ENCODE measurements at places on chromosomes 12 and 14.

DNA sequence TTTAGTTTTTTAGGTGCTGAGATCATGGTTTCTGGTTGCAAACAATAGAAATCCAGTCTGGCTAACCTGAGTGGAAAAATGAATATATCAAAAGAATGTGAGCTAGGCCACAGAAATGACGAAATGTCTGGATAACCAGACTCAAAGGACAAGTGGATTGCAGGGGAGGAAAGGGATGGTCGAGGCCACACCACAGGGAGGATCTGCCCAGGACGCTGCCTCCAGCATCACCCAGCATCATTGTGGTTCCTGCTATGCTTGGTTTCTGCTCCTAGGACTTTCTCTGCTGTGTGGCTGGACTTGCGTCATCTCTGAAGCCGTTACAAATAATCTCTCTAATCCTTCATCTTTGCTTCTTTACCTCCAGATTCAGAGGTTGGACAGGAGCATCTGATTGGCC is 80.4 kb downstream of the TTC8 start:
- no peak overlapping the region for H3K27ac ChIP-seq
- DNase-seq: no peak
- no peaks in the 10 kb centered on the region for H3K27me3 ChIP-seq
- no peaks in the 10 kb centered on the region for H3K4me1 ChIP-seq
- H3K36me3 ChIP-seq: no peaks in the 10 kb centered on the region

DNA sequence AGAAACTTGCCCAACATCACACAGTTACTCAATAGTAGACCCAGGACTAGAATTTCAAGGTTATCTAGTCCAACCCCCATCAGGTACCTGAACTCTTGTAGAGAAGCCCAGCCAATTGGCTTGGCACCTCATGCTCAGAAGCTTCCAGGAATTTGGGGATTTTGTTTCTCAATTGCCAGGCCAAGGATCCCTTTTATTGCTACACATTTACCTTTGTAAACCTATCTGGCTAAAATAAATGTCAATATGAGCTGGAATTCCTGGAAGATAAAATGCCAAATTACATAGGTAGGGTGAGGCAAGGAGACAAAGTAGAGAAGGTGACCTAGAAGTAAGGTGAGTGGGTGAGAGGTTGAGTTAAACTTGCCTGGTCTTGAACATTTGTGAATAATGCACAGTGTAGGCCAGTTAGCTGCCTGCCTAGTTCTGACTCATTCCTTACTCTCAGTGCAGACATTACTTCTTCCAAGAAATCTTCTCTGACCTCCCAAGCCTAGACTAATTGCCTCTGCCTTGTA is 36.3 kb downstream of the SDR9C7 start:
- H3K27me3 ChIP-seq: no peaks in the 10 kb centered on the region
- no peak overlapping the region for H3K4me3 ChIP-seq
- H3K36me3 ChIP-seq: no peaks in the 10 kb centered on the region
- no peaks in the 10 kb centered on the region for H3K4me1 ChIP-seq

DNA sequence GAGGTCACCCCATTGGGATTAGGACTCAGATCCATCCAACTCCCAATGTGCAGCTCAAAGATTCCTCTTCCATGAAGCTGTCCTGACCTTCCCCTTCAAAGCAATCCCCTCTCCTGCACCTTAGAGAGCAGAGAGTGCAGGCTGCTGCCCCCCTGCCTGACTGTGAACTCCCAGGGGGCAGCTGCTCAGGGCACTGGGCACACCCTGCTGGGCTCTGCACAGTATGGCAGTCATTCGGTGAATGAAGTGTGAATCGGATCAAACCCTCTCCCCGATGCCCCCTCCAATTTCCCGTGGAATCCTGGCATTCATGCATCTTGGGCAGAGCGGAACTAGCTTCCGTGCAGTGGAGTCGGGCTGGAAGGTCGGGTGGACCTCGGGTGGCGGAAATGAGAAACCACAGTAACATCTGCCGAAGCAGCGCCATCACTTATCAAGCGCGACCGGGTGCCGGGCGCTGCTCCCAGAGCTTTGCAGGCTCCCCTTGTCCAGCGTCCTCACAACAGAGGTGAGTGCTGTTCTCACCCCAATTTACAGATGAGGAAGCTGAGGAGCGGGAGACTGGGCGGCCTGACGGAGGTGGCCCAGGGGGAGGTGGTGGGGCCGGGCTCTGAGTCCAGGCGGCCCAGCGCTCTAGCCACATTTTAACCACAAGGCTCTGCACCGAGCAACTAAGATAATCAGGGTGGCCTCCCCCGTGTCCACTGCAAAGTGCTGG is 14.7 kb downstream of the GALNT9 start:
- no peaks in the 10 kb centered on the region for H3K36me3 ChIP-seq
- no peak for DNase-seq
- H3K4me1 ChIP-seq: peaks cover 16% of the 10 kb centered on the region
- no peak overlapping the region for H3K4me3 ChIP-seq
- H3K27me3 ChIP-seq: no peaks in the 10 kb centered on the region
- H3K27ac ChIP-seq: no peak overlapping the region

- H3K36me3 ChIP-seq: no peaks in the 10 kb centered on the region
- no peak overlapping the region for H3K27ac ChIP-seq
- H3K4me3 ChIP-seq: no peak overlapping the region
- no peak for DNase-seq
- no peaks in the 10 kb centered on the region for H3K4me1 ChIP-seq
These were observed 16.6 kb downstream of the SOCS2 start for GRCh38 chr12:93589081-93589480.

DNA sequence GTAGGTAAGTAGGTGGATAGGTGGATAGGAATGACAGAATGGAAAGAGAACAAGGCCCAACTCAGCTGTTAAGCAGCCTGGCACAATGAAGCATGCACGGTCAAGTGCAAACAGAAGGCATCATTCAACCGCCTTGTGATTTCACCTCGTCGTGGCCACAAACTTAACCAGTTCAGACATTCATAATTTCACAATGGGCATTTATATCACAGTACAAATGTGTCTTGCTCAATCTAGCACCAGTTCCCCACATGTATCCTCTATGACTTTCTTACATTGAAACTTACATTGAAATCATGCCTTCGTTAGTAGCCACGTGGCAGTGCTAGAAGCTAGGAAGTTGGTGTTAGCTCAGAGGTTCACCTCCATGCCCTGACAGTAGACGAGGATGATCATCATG is 207.5 kb downstream of the ETV6 start:
- DNase-seq: peak; percentile 42
- H3K4me3 ChIP-seq: no peak overlapping the region
- H3K4me1 ChIP-seq: peaks cover 5% of the 10 kb centered on the region
- H3K36me3 ChIP-seq: no peaks in the 10 kb centered on the region
- no peaks in the 10 kb centered on the region for H3K27me3 ChIP-seq

GRCh38 chr12:79298506-79298905 is 392.3 kb downstream of the PAWR start:
- no peak for DNase-seq
- no peak overlapping the region for H3K27ac ChIP-seq
- no peaks in the 10 kb centered on the region for H3K36me3 ChIP-seq
- no peaks in the 10 kb centered on the region for H3K4me1 ChIP-seq

GRCh38 chr12:6863033-6863432 is 4.3 kb upstream of the TPI1 start:
- no peak overlapping the region for H3K27ac ChIP-seq
- peaks cover 5% of the 10 kb centered on the region for H3K4me1 ChIP-seq
- no peaks in the 10 kb centered on the region for H3K27me3 ChIP-seq
- peaks cover 65% of the 10 kb centered on the region for H3K36me3 ChIP-seq
- no peak for DNase-seq

Measured in thyroid gland (tissue), 4 donors.